Effector CD8-positive, alpha-beta T cell (primary cell): ENCODE measurements at places on chromosomes 1 and 21.

DNA sequence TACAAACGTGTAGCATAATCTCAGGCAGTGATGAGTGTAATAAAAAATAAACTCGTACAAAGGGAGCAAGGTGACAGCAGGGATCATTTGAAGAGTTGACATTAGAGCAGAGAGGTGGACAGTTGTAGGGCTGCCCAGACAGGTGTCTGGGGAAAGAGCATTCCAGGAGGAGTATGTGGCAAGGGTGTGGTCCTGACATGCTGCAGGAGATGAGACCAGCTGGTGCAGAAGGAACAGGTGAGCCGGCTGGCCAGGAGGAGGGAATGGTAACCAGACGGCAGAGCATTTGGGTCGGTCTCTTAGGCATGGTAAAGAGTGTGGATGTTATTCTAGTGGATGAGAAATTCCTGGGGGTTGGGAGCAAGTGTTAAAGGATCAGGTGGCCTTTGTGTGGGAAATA, 306.3 kb downstream of the LMX1A start:
- DNase-seq, result no peak

DNA sequence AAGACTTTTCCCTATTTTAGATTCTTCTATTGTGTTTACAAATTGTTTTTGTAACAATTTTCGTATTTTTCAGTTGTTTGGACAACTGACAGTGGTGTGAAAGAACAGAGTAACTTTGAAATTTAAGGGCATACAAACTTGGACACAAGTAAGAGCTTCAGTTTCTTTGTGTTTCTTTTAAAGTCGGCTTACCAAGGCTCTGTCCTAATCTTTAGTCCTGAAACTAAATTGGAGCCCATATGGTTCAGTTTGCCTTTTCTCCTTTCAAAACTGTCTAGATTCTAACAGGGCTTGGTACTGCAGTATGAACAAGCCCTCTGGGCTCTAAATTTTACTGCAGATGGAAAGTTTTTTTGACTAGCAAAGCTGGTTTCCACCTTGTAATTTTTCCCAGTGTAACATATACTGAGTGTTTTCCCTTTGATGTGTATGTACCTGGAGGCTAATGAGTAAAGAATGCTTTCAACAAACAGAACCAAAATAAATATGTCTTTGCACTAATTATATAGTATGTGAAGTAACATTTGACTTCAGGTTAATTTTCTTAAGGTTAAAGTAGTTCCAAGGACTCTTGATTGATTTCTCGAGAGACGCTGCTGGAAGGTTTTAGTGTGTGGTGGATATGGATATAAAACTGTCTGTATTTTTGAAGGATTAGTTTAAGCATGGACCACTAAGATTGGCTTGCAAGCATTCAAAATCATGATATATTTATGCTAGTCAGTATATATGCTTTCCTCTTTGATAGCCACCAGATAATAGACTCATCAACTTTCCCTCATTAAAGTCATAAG, 4.1 kb downstream of the SNX27 start:
- no peak for DNase-seq

DNA sequence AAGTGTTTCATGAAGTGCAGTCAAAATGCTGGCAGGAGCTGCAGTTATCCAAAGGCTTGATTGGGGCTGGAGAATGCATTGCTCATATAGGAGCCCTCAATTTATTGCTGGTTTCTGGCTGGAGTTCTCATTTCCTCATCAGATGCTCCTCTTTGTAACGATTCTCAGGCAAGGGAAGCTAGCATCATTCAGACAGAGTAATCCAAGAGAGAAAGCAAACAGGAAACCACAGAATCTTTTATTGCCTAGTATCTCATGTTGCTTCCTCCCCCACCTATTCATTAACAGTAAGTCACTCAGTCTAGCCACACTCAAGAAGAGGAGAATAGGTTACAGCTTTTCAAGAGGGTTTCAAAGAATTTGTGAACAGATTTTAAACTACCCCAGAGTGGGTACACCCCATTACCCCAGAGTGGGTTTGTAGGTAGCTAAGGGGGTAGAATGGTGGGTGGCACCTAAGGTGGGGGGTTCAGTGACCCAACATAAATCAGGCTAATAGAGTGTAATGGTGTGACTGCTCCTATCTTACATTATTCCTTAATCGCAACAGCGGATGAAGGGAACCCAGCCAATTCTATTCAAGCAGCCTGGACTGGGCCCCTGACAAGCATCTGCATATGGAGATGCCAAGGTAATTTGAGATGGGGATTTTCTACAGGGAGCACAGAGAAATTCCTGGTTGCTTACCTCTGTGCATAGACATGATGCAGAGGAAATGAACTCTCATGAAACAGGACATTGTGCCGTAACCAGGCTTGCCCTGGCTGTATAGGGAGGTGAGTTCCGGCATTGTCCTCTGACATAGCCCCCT, 67.1 kb downstream of the KCNJ15 start:
- no peak for DNase-seq

DNA sequence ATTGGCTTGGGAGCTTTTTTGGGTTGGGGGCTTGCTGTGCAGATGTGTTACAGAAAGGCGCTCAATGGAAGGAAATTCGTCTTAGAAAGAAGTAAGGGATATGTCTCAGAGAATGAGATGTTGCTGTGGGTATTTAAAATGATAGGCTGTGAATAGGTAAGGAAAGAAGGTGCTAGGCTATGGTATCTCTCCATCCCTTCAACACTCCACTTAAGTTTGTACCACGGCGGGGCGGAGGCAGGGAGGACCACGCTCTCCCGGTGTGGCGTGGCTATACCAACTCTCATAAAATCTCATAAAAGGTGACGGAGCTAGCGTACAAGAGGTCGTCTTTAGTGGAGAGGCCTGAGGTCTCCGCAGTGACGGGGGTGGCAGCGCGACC, 305 bp upstream of the RPS6KC1 start:
- no peak for DNase-seq

DNA sequence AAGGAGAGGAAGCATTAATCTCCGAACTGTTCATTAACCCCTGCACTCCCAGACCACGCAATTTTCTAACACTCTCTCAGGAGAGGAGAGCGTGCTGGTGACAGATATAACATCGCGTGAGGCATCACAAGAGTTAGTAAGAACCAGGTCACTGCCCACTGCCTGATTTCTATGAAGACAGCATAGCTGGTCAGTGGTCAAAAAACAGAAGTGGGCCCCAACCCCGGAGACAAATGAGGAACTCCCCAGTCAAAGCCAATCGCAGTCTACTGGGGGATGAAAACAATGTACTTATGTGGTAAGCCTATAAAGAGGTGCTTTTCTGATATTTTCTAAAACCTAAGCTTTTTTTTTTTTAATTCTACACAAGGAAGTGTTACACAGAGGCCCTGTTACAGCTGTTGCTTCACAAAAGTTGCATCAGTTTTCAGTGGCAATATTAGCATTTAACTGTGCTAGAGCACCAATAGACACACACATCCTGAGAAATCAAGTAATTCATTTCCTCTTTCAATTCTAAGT, 231.8 kb upstream of the IRF2BP2 start:
- no peak for DNase-seq

DNA sequence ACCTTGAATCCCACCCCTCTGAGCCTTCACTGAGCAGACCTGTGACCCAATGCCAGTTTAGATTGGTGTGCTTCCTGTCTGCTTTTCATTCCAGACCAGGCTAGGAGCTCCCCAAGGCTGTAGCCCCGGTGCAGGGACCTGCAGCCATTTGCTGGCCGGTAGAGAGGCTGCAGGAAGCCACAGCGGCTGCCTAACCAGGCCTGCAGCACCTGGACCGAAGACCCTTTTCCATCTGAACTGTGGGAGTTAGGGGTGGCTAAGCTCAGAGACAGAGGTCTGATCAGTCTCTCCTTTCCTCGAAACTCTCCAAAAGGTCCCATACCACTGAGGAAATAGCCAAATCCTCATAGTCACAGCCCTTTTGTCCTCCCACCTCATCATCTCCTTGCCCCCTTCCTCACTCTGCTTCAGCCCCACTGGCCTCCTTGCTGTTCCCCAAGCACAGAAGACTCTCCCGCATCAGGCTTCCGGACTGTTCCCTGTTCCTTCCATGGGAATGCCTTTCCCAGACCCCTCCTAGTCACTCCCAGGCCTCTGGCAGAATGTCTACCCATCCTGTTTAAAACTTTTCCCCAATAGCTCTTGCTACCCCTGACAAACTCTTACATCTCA, 674 bp upstream of the TTC4 start:
- DNase-seq, result no peak

DNA sequence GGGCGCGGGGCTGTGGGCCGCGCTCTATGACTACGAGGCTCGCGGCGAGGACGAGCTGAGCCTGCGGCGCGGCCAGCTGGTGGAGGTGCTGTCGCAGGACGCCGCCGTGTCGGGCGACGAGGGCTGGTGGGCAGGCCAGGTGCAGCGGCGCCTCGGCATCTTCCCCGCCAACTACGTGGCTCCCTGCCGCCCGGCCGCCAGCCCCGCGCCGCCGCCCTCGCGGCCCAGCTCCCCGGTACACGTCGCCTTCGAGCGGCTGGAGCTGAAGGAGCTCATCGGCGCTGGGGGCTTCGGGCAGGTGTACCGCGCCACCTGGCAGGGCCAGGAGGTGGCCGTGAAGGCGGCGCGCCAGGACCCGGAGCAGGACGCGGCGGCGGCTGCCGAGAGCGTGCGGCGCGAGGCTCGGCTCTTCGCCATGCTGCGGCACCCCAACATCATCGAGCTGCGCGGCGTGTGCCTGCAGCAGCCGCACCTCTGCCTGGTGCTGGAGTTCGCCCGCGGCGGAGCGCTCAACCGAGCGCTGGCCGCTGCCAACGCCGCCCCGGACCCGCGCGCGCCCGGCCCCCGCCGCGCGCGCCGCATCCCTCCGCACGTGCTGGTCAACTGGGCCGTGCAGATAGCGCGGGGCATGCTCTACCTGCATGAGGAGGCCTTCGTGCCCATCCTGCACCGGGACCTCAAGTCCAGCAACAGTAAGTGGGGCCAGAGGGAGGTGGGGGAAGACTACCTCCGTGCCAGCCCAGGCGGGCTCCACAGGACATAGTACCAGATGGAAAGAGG, 808 bp downstream of the MAP3K21 start:
- no peak for DNase-seq

GRCh38 chr1:9871707-9872425, 38.2 kb downstream of the CTNNBIP1 start:
- DNase-seq, result no peak

GRCh38 chr1:198598796-198599321, 40.0 kb upstream of the PTPRC start:
- DNase-seq, result no peak

DNA sequence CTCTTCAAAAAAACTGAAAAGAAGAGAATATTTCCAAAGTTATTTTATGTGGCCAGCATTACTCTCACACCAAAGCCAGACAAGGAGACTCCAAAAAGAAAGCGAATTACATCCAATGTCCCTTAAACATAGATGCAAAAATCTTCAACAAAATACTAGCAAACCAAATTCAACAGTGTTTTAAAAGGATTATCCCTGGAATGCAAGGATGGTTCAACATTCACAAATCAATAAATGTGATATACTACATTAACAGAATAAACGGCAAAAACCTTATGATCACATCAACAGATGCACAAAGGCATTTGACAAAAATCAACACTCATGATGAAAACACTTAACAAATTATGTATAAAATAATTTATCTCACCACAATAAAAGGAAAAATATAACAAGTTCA, 207.8 kb downstream of the DENND1B start:
- no peak for DNase-seq

DNA sequence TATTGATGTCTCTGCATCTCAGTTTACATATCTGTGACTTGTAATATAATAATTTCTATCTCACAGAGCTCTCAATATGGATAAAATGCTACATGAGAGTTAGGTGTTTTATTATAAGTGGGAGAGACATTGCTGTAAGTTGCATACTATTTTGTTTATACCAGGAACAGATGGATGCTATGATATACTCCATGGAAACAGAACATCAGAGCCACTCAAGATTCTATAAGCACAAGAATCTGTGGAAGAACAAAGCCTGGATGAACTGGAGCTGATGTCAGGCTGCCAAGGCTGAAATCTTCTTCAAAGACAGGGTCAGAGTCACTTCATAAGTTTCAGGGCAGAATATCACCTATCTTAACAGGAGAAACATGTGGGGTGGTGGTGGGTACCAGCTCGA, 30.2 kb downstream of the DUSP10 start:
- DNase-seq, result no peak
